Skin of body (tissue), 3 donors: ENCODE measurements at places on chromosomes 16 and 17. TPM values are rescaled to one million over a fixed set of nuclear protein-coding genes. Genes with fewer than 3 reads are reported as not detected.

The TVP23A gene
- total RNA-seq = 1.2 TPM

- no peak for DNase-seq
Measured at GRCh38 chr16:49554681-49555080, 181.1 kb downstream of the C16orf78 start.

GRCh38 chr17:82333279-82334171 is at the start of gene SECTM1:
SECTM1 (minus strand) TSS chr17:82333766; CDS start chr17:82327240, 6,526 bp downstream.
- DNase-seq = peak; percentile 57

The INPP5K gene
- 32.5 TPM for total RNA-seq

DNA sequence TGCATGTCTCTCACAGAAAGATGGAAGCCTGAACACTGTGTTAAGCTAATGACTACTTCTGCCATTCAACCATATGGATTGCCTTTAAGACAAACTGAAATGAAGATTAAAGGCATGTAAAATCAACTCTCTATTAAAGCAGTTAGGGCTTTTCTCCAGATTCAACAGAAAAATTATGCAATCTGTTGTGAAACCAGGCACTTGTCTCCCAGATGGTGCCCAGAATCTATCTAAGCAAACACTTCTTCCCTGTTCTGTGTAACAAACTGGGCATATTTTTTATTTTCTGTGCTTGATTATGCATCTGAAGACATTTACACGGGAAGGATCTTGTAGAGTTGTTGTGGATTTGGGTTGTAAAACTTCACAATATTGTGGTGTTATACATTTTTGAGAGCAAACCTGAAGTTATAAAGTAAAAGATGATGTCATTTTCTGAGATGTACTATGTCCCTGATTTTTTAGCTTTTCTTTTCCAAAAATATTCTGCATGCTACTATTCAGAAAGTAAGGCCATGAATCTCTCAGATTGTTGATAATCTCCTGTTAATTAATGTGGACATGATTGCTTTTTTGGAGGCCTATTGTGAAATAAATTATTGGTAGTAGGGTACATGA is 1550.3 kb downstream of the CDH8 start:
- peak; percentile 18 for DNase-seq

- DNase-seq = no peak
Measured at GRCh38 chr16:87881324-87882200, 12.3 kb upstream of the SLC7A5 start.

DNA sequence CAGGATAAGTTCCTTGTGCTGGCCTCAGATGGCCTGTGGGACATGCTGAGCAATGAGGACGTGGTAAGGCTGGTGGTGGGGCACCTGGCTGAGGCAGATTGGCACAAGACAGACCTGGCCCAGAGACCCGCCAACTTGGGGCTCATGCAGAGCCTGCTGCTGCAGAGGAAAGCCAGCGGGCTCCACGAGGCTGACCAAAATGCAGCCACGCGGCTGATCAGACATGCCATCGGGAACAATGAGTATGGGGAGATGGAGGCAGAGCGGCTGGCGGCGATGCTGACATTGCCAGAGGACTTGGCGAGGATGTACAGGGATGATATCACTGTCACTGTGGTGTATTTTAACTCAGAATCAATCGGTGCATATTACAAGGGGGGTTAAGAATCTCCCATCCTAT is 5.2 kb downstream of the PDP2 start:
- no peak for DNase-seq

- DNase-seq = no peak
Measured at GRCh38 chr17:21376081-21376758, at the start of gene KCNJ12. KCNJ12 (plus strand) TSS chr17:21376357; CDS start chr17:21415343, 38,986 bp downstream.

DNA sequence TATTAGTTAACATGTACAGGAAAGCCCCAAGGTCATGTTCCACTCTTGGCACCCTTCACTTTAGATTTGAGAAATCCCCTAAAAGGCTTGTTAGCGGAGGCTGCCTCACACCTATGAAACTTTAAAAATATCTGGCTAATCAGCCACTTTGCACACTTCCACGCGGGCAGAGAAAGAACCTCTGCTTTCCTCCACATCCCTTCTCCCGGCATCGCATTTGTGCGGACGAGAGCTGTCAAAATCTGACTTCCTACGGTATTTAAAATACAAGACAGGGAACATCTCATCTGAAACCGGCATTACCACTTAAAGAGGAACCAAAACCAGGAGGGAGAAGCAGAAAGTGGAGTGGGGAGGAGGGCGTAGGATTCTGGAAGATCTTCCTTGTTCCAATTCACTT is 422.3 kb downstream of the TMEM114 start:
- peak; percentile 1 for DNase-seq

DNA sequence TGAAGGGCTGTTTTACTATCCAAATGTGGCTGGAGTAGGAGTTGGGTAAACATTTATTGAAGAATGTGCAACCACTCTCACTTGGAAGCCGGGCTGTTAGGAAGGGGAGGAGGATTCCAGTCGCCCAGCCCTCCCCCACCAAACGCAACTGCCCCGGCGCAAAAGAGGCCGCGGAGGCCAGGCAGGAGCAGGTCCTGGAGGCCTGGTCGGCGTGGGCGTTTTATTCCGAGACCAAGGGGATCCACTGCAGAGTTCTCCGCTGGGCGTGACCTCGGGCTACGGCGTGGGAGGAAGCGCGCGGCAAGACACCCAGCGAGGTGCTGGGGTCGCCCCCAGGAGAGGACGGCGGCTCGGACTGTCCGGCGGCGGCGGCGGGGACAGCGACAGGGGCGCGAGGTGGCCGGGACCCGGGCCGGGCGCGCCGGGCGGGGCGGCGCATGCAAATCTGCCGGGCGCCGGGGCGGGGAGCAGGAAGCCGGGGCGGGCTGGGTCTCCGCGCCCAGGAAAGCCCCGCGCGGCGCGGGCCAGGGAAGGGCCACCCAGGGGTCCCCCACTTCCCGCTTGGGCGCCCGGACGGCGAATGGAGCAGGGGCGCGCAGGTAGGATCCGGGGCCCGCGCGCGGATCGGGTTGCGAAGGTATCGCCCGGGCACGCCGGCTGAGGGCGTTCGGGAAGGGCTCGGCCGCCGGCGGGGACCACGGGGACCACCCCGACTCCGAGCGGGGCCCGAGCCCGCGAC is at the start of gene IL4R:
IL4R (plus strand) TSS at position 553 of the 739 bp plus-strand sequence. CDS start 26,230 bp downstream, outside the sequence.
- DNase-seq = peak; percentile 17

- no peak for DNase-seq
Measured at GRCh38 chr17:65039336-65039988, 17.1 kb downstream of the GNA13 start.

DNA sequence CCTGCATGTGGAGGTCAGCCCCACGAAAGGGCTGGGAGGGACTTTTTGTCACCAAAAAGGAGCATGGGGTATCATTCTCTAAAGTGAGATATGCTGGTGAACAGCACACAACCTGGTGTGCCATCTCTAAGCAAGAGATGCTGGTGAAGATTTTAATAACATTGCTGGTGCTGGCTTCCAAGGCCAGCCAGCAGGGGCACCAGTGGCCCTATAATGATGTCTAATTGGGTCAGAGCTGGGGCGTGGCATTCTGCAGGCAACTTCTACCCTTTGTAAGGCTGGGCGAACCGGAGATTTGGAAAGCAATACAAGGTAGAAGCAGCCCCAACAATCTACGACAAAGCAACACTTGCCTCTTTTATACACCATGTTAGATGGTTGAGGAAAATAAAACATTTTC is 16.8 kb downstream of the SDR42E1 start:
- no peak for DNase-seq

GRCh38 chr17:82058855-82059249 is 6.8 kb downstream of the DUS1L start:
- no peak for DNase-seq

GRCh38 chr17:39114723-39115122 is 36.7 kb downstream of the PLXDC1 start:
- DNase-seq = no peak
